Peyer's patch (tissue), 4 donors: ENCODE measurements at places on chromosomes 7 and 10. TPM values are rescaled to one million over a fixed set of nuclear protein-coding genes. Genes with fewer than 3 reads are reported as not detected.

- no peak for DNase-seq
These were observed 87.1 kb downstream of the DYNC1I1 start for GRCh38 chr7:95859429-95859828.

DNA sequence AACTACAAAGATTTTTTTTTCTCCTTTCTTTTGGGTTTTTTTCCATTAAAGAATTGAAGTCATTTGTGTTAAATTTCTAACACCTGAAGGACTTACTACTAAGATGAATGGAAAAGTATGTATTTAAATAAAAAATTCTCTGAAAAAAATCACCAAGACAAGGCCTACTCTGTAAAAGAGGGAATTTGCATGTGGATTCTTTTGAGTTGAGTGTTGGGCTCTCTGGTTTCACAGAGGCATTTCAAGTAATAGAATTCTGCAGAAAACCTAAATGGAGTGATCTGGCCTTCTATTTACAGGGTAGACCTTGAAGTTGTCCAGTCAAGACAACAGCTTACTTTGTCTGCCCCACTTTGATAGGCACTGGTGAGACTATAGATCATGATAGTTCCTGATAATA, 4.1 kb downstream of the LRRC17 start:
- no peak for DNase-seq

DNA sequence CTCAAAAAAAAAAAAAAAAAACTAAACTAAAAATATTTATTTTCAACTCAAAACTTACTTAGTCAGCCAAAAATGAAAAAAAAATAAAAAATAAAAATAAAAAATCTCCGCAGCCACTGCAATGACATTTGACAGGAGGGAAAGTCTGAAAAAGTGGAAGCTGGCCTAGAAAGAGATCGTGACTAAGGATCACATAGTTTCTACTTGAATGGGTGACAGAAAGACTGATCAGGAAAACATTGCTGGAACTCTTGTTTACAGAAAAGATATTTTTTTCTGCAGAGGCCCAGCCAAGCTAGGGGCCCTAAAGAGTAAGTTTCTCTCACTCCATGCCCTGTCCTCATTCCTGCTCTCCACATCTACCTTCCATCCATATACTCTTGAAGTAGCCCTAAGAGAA, 92.8 kb upstream of the KCND2 start:
- DNase-seq = no peak

GRCh38 chr7:1244700-1245523, 12.2 kb downstream of the UNCX start:
- no peak for DNase-seq

- no peak for DNase-seq
These were observed 130.4 kb downstream of the CUL2 start for GRCh38 chr10:34959786-34960185.

DNA sequence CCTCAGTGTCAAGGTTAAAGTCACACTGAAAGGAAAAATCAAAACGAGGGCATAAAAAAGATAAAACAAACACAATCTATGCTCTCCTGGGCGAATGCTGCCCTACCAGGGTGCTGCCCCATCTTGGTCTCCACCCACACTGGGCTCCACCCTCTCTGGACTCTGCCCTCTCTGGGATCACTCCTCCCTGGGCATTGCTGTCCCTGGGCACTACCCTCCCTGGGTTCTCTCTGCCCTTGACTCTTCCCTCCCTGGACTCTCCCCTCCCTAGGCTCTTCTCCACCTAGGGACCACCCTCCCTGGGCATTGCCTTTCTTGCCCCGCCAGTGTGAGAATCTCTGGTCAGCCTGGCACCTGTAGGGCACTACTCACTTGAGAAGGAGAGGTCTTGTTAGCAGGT, 8.6 kb downstream of the GDF2 start:
- DNase-seq = no peak

- DNase-seq = no peak
These were observed 478.2 kb upstream of the FOXK1 start for GRCh38 chr7:4203626-4204512.

DNA sequence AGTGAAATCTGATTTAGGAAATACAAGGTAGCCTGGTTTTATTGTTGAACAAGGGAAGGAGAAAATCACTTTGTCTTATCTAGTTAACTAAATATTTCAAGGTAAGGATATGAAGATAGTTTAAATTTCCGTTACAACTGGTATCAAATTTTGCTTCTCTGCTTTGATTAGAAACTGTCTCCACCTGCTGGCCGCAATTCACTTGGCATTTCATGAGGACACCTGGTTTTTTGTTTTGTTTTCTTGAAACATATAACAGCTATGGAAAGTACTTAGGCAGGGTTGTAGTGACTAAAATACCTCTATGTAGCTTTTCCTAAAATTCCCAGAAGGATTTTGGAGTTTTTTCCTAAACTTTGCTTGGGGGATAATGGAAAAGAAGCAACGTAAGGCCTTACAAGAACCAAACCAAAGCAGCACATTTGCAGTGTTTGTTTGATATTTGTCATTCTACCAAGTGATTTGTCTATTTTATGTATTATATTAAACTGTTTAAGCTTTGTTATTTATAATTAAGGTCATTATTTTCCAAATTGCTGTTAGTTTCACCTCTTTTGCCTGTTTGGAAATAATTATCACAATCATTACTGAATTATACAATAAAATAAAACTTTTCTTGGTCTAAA, 73.6 kb downstream of the AHCYL2 start:
- no peak for DNase-seq

The C10orf62 gene
- not detected for total RNA-seq
